Activated naive CD8-positive, alpha-beta T cell treated with anti-CD3 and anti-CD28 coated beads, Interleukin-2, amount 10 ng/mL, durations not matched to agents 7 days and 5 days (primary cell): ENCODE measurements at places on chromosomes 6 and 20.
A peak's percentile ranks its signal among the peaks of the same experiment; 100 is the strongest.

- H3K36me3 ChIP-seq = no peaks in the 10 kb centered on the region
- H3K4me1 ChIP-seq = no peaks in the 10 kb centered on the region
- no peaks in the 10 kb centered on the region for H3K27me3 ChIP-seq
- H3K27ac ChIP-seq = no peak overlapping the region
- DNase-seq = no peak
- no peak overlapping the region for H3K4me3 ChIP-seq
Observed at GRCh38 chr6:134816300-134816699, 133.6 kb downstream of the ALDH8A1 start.

DNA sequence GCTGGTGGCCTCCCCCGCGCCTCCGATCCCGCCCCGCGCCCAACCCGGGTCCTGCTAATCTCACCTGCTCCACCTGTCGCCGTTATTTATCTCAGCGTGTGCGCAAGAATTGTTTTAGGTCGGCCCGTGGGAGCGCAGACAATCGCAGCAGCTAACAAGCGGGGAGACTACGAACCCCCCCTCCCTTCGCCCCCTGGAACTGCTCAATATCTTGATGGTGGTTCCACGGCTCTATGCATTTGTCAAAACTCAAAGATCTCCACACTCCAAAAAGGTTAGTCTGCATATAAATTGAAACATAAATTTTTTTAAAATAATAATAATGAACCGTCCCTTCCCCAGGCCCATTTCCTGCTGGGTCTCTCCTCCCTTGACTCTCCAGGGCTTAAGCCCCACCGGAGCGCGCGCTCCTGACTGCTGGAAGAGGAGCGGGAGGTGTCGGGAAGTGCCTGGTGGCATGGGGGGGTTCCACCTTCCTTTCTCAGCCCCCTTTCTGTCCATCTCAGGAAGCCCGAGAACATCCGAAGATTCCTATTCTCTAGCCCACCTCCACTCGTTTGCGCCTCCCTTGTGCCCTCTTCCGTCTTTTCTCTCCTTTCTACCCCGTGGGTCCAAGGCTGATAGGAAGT, 1.6 kb upstream of the MDGA1 start:
- peaks cover 23% of the 10 kb centered on the region for H3K4me1 ChIP-seq
- H3K4me3 ChIP-seq = peak overlapping the region; percentile 92
- no peak for DNase-seq

GRCh38 chr6:134619789-134620188, 301.9 kb upstream of the SGK1 start:
- peaks cover 15% of the 10 kb centered on the region for H3K27me3 ChIP-seq
- no peaks in the 10 kb centered on the region for H3K36me3 ChIP-seq
- H3K27ac ChIP-seq = no peak overlapping the region
- no peak overlapping the region for H3K4me3 ChIP-seq
- DNase-seq = no peak
- no peaks in the 10 kb centered on the region for H3K4me1 ChIP-seq

DNA sequence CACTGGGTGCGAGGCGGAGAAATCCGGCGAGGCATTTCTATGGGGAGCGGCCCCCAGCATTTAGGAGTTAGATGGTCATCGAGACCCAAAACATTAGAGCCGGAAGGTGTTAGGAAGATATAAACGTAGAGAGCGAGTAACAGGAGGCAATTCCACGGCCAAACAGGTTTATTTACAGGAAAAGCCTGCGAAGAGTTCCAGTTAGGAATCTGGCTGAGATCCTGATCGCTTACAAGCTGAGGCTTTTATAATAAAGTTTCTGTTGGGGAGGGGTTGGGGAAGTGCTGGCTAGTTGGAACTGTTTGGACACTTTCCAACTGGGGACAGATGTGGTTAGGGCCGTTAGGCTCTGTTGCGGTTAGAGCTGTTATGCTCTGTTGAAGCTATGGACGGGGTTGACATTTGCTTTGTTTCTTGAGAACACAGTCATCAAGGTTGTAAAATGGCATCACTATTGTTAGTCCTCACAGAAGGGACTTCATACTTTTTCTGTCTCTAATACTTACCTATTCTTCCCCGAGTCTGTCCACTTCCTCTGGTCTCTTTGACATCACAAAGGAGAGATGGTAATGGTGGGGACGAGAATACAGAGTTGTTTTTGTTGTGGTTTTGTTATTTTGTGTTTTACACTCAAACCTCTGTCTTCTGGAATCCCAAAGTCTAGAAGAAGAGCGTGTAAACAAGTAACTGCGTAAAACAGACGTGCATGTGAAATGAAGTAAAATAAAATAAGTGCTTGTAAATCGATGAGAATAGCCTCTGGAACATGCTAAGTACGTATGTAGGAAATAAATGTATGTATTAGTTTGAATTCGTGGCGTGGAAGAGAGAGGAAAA, 554 bp upstream of the ZSCAN31 start:
- H3K27ac ChIP-seq = no peak overlapping the region
- peaks cover 6% of the 10 kb centered on the region for H3K4me1 ChIP-seq
- no peak for DNase-seq
- no peaks in the 10 kb centered on the region for H3K27me3 ChIP-seq

- H3K36me3 ChIP-seq = no peaks in the 10 kb centered on the region
- peaks cover 8% of the 10 kb centered on the region for H3K27me3 ChIP-seq
- DNase-seq = no peak
- H3K4me1 ChIP-seq = no peaks in the 10 kb centered on the region
- H3K27ac ChIP-seq = no peak overlapping the region
Observed at GRCh38 chr6:1347161-1347560, 35.3 kb downstream of the FOXQ1 start.

DNA sequence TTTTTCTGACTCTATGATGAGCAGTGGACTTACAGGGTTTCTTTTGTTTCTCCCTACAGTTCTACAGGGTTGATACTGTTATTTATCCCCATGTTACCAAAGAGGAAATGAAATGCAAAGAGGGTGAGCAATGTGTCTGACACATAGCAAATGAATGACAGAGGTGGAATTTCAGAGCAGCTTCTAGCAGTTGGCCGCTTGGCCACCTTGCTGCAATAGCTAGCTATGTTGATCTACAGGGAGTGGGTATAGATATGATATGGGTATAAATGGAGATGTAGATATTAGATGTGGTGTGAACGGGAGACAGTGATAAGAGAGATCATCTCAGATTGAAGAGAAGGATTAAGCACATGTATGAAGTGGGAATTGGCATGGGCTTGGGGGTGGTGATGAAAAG, 10.9 kb upstream of the SLC22A3 start:
- no peak overlapping the region for H3K27ac ChIP-seq
- peaks cover 20% of the 10 kb centered on the region for H3K27me3 ChIP-seq
- no peak for DNase-seq
- no peaks in the 10 kb centered on the region for H3K4me1 ChIP-seq
- no peaks in the 10 kb centered on the region for H3K36me3 ChIP-seq
- H3K4me3 ChIP-seq = no peak overlapping the region

- H3K4me3 ChIP-seq = no peak overlapping the region
- no peak for DNase-seq
- H3K27me3 ChIP-seq = peaks cover 5% of the 10 kb centered on the region
- H3K36me3 ChIP-seq = no peaks in the 10 kb centered on the region
- peaks cover 10% of the 10 kb centered on the region for H3K4me1 ChIP-seq
Observed at GRCh38 chr20:64188682-64189529, 24.7 kb downstream of the MYT1 start.

- H3K36me3 ChIP-seq = no peaks in the 10 kb centered on the region
- no peak overlapping the region for H3K4me3 ChIP-seq
- H3K27ac ChIP-seq = no peak overlapping the region
- H3K4me1 ChIP-seq = peaks cover 8% of the 10 kb centered on the region
Observed at GRCh38 chr6:170454512-170455285, 98.4 kb downstream of the PSMB1 start.

- no peak for DNase-seq
- no peak overlapping the region for H3K4me3 ChIP-seq
- H3K27me3 ChIP-seq = peaks cover 24% of the 10 kb centered on the region
Observed at GRCh38 chr6:34459899-34460593, 5.8 kb upstream of the PACSIN1 start.

GRCh38 chr6:18136260-18136659, 13.8 kb upstream of the NHLRC1 start:
- DNase-seq = no peak
- H3K27me3 ChIP-seq = no peaks in the 10 kb centered on the region
- peaks cover 6% of the 10 kb centered on the region for H3K4me1 ChIP-seq
- peaks cover 21% of the 10 kb centered on the region for H3K36me3 ChIP-seq
- H3K27ac ChIP-seq = no peak overlapping the region
- H3K4me3 ChIP-seq = no peak overlapping the region
